ENCODE measurements at places on chromosomes 1 and 21.

DNA sequence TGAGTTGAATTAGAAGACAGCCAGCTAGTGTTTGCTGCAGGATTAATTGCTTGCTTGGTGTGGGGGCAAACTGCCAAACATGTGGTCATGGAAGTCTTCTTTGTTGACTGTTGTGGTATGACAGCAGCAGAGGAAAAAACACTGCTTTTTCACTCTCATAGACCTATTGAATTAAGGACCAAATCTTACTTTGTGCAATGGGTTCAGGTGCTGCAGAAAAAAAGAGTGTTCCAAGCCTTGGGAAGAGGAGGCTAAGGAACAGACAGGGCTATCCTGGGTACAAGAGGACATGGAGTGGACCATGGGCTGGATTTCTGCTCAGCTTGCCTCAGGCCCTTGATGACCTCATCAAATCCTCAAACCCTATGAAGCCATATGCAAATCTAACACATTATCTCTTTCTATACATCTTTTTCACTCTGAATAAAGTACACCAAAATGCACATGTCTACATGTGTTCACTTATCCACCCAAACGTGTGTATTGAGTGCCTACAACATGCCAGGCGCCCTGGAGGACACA, 61.5 kb downstream of the SIPA1L2 start:
- no peak for DNase-seq

DNA sequence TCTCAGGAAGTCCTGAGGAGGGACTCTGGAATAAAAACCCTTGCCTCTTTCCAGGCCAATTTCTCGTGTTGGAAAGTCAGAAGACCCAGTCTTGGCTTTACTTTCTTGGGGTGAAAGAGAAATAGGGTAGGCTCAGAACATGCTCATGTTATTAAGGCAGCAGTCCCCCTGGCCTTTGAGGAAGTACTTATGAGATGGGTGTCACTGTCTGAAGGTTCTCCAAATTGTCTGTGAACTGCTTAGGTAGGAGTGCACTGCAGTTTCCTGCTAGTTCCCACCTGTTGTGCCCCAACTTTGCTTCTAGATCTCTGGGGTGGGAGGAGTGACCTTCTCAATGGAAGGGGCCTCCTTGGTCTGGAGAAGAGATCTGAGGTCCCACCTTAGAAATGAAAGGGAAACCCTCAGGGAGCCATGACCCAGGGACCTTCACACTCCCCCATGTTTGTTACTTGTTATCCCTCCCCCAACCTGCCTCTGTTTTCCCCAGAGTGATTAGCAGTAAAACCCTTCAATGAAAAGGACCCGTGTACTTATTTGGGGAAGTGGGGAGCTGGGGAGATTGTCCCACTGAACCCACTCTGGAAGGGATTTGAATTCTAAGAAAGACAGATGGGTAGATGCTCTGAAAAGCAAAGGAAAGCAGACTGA, 5.7 kb downstream of the ZNF691 start:
- no peak for DNase-seq

- no peak for DNase-seq
These were observed 112.9 kb upstream of the SOD1 start for GRCh38 chr21:31546443-31547170.

GRCh38 chr1:230243583-230244353, 176.7 kb downstream of the GALNT2 start:
- DNase-seq: no peak

- DNase-seq: peak; percentile 86
These were observed 69.6 kb downstream of the SDCCAG8 start for GRCh38 chr1:243325305-243325890.

DNA sequence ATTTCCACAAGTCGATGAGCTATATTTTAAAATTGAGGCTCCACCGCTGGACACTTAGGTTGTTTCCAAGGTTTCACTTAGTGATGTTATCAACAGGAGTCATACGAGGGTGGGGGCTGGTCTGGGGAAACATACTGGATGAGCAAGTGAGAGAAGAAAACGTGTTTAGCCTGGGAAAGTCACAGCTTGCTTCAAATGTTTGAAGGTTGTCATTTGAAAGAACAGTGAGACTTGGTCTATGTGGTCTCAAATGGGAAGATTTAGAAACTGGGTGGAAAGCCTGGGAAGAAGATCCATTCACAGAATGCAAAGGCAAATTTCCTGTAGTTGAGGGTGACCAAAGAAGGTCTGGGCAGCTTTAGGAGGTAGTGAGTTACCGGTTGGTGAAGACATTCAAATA, 9.9 kb upstream of the DYRK1A start:
- DNase-seq: no peak

DNA sequence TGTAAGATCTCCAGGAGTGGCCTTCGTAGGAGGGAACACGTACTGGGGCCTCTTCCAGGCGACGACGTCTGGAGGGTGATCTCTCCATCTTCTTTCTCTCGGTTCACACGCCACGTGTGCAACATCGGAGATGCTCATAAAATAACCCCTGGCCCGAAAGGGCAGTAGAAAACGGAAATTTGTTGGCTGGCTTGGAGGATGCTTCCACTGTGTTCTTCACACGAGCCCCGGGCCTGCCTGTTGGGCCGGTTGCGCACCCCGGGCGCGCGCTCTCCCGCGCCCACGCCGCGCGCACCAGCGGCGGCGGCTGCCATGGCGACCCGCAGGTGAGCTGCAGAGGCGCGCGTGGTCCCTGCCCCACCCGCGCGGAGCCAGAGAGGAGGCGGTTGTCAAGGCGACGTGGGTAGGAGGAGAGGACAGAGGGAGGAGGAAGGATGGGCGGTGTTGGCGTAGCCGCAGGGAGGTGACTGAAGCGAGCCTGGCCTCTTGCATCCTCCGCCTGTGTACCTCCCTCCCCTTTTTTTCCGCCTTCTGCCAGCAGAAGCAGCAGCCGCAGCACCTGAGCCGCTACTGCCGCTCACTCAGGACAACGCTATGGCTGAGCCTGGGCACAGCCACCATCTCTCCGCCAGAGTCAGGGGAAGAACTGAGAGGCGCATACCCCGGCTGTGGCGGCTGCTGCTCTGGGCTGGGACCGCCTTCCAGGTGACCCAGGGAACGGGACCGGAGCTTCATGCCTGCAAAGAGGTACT, at the start of gene ELAPOR1:
Gene ELAPOR1 (plus strand): TSS at position 526 of the 752 bp plus-strand sequence. CDS start 69 bp downstream, at position 595.
- DNase-seq: peak; percentile 16

DNA sequence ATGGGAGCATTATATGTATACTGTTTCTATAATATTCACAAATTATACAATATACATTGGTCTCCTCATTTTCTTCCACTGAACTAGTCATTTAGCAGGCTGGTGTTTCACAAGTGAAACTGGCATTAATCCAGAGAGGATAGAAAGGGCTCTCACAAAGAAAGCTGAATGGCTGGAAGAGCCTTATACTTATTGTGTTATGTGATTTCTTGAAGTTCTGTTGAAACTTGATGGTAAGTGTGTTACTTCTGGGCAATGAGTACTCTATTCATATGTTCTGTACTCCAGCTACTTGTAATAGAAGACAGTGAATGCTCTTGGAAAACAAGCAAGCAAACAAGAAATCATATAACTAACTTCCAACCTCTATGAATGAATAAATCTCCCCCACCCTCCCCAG, 14.9 kb downstream of the STX12 start:
- peak; percentile 75 for DNase-seq

DNA sequence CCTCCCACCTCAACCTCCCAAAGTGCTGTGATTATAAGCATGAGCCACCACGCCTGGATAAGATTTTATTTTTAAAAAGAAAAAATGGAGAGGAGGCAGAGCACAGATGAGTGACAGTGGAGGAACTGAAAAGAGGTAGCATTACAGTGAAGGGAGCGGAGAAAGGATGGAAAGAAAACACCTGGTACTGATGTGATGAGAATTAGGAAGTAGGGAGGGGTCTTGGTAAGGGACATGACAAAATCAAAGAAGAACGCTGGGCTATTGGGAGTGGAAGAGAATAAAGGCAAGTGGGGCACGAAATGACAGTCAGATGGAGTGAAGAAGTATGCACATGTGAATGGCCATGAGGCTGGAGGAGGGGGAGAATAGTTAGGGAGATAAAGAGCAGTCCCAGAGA, 2.3 kb downstream of the FCRLA start:
- DNase-seq: no peak

- DNase-seq: no peak
These were observed 14.3 kb downstream of the TNN start for GRCh38 chr1:175081983-175082382.

DNA sequence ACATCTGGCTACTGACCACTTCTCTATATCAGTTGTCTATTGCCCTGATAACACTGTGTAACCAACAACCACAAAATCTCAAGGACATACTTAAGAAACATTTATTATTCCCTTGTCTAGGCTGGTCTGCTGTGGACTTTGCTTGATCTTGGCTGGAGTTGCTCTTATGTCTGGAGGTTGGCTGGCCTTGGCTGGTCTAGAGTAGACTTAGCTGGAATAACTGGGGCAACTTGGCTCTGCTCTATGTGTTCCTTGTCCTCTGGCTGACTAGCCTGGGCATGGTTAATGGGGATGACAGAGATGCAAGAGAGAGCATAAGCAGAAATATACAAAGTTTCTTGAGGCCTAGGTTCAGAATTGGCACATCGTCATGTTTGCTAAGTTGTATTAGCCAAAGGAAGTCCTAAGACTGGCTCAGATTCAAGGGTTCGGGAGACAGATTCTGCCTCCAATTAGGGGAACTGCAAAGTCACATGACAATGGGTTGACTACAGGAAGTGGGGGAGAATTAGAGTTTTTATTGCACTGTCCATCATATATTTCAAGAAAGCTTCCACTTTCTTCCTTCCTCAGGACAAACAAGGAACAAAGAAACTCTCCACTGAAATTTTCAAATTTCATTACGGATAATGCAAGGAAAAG, 61.4 kb upstream of the HMCN1 start:
- no peak for DNase-seq

DNA sequence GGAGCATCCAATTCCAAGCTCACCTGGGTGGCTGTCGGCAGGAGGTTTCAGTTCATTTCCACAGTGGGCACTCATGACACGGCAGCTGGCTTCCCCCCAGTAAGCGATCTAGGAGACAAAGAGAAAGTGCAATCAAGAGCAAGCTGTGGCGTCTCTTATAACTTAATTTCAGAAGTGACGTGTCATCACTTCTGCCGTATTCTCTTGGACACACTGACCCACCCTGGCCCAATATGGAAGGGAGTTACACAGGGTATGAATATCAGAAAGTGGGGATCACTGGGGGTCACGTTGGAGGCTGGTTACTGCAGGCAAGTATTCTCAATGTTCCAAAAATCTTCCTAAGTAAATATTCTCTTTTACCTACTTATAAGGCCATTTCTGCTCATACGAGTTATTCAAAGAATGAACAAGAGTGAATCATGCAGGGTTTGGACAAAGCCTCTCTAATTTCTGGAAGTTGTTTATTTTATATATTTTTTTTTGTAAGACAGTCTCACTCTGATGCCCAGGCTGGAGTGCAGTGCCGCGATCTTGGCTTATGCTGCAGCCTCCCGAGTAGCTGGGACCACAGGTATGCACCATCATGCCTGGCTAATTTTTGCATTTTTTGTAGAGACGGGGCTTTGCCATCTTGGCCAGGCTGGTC, 46.5 kb upstream of the GREM2 start:
- peak; percentile 46 for DNase-seq

DNA sequence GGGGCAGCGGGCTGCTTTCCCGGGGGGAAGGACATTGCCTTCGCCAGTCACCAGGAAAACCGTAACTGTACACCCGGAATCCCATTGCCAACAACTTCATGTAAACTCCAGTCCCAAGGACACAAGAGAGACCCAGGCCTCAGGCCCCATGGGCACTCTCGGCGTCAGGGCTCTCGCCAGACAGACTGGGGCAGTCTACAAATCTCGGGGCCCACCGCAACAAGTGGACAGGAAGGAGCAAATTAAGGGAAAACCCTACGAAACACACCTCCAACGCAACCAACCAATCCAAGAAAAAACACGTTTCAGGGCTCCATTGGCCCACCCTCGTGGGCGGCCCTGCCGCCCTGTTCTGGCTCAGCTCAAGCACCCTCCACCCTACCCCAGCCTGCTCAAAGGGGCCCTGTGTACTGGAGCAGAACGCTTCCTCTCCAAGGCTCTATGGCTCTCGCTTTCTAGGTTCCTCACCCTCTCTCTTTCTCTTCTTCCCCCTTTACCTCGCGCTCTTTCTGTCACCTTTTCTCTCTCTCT, 4.6 kb upstream of the ZNF678 start:
- DNase-seq: no peak

GRCh38 chr1:149885339-149886120, 13.8 kb upstream of the BOLA1 start:
- peak; percentile 83 for DNase-seq

- DNase-seq: no peak
These were observed 13.0 kb upstream of the CD48 start for GRCh38 chr1:160724465-160725242.

GRCh38 chr1:87203904-87204303, 124.8 kb upstream of the LMO4 start:
- peak; percentile 54 for DNase-seq

DNA sequence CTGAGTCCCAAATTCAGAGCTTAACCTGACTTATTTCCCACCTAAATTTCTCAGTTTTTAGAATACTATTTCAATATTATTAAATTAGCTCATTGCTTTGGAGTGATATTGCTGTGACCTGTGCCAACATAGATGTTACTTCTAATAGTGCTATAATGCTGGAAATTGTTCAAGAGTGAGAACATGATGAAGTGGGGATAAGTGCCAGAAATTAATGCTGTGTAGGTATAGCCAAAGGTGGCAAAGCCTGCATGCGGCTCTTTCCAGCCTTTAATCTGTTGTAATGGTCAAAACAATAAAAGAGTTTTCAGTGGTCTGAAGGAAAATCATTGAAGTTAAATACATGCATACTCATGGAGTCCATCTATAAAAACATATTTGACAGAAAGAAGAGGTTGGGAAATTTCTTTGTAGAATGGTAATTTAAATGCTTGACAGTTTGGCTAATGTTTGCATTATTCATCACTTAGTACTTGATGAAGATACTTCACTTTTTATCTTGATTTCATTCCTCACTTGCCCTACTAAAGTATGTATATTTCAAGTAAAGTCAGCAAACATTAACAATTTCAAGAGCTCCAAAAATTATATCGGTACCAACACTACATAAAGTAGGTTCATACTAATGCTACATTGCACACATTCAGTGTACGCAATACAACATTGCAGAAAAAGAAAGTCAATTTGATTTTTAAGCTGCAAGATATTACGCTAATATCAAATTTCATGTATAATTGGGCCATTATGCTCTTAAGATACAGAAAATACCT, 82.1 kb downstream of the OLFM3 start:
- no peak for DNase-seq

DNA sequence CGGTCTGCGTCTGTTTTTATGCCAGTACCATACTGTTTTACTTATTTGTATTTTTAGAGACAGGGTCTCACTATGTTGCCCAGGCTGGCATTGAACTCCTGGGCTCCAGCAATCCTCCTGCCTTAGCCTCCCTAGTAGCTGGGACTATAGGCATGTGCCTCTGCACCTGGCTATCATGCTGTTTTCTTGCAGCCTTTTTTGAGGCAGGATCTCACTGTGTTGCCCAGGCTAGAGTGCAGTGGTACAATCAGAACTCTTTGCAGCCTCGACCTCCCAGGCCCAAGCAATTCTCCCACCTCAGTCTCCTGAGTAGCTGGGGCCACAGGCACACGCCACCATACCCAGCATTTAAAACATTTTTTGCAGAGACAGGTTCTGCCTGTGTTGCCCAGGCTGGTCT, 5.3 kb upstream of the LRRC39 start:
- DNase-seq: no peak

- DNase-seq: peak; percentile 99
These were observed 116.7 kb upstream of the F3 start for GRCh38 chr1:94658221-94658620.

- DNase-seq: no peak
These were observed 37.2 kb downstream of the RHBG start for GRCh38 chr1:156406251-156406650.

All from fibroblast of the aortic adventitia (primary cell).